ENCODE measurements at places on chromosomes 5 and 9.

- no peak for DNase-seq
These were observed 231.3 kb downstream of the RFK start for GRCh38 chr9:76162751-76163500.

- DNase-seq, result no peak
These were observed 69.3 kb downstream of the CTSL start for GRCh38 chr9:87795178-87795577.

DNA sequence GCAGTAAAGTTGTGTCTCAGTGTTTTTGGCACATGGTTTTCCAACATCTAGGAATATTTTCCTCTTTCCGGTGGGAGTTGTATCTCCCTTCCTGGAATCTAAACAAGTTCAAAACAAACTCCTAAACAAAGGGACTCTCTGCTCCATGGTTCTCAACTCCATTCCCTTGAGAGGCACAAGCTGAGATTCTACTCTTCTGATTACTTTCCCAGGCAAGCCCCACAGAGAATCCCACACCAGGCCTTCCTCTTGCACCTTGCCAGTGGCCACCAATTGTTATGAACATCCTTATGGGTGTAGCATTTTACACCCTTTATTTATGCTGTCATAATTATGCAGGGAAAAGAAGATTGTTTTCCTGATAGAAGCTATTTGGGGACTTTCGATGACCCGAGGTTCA lies 25.8 kb upstream of the SH3TC2 start:
- DNase-seq, result no peak

DNA sequence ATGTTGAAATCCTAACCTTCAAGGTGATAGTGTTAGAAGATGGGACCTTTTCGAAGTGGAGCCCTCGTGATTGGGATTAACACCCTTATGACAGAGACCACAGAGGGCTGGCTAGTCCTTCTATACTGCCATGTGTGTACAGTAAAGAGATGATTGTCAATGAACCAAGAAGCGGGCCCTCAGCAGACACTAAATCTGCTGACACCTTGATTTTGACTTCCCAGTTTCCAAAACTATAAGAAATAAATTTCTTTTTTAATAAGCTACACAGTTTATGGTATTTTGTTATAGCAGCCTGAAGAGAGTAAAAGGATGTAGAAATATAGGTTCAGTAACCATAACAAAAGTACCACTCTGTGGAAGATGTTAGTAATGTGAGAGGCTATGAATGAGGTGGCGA lies 419.0 kb upstream of the NUDT12 start:
- DNase-seq, result no peak

DNA sequence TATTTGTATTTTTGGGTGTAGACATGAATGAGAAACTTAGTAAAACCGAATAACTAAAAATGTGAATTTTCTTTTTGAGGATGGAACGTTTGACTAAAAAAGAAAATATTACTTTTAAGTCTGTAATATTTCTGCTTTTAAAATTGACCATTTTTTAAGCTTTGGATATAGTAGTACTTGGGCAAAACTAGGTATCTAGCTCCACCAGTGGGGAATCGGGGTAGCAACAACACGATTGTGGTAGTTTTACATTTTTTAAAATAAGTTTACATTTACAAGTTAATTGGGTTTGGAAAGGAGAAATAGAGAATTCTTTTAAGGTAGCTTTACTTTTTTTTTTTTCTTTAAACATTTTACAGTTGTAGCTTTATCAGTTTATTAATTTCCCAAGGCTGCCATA lies 154.4 kb downstream of the MAN2A1 start:
- no peak for DNase-seq

GRCh38 chr5:88405783-88406182 lies 137.1 kb upstream of the TMEM161B start:
- no peak for DNase-seq

DNA sequence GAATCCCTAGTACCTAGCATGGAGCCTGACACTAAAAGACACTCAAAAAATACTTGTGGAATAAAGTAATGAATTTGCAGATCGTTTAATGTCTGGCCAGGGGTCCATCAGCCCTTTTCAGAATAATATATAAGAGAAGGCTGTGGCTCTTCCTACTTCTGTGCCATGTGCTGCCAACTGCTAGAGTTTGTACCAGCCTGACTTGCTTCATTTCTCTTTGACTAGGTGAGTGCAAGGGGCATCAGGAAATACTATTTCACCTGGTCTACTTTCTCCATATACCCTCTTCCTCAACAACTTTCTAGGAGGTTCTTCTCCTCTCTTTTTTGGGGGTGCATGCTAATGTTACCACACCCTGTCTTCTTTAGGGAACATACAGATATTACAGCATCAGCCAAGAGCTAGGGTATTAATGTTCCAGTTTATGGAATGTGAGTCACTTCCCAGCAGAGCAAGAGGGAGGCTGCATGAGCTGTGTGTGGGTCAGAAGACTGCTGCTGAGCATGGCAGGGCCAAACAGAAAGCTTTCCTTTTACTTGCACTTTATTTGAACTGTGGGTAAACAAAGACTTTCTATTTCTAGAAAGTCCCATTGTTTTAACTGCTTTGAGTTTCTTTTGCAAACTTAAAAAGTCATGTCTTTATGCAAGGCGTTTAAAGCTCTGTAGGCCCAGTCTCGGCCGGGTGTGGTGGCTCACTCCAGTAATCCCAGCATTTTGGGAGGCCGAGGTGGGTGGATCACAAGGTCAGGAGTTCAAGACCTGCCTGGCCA lies 158.9 kb downstream of the ADAMTSL1 start:
- no peak for DNase-seq

- no peak for DNase-seq
These were observed 221.7 kb downstream of the FSTL4 start for GRCh38 chr5:133390416-133391353.

DNA sequence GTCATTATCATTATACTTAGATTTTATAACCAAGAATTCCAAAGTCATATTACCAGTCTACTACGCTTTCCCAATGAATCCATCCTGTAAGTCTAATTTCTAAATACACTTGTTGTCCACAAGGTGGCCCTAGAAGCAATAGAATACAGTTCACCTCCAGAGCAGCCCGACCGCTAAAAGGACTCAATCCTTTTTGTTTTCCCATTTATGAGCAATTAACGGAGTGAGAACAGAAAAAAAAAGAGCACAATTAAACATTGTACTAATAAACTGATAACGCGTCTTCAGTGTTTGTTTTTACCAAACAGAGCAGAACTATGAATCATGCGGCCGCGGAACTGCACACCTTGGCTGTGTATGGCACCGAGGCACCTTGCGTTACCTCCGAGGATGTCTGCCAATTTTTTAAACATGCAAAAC lies 160.7 kb upstream of the DAPK1 start:
- peak; percentile 85 for DNase-seq

GRCh38 chr5:7941692-7942091 lies 72.7 kb downstream of the MTRR start:
- DNase-seq, result no peak

GRCh38 chr9:91296354-91296753 lies 65.4 kb downstream of the AUH start:
- no peak for DNase-seq

DNA sequence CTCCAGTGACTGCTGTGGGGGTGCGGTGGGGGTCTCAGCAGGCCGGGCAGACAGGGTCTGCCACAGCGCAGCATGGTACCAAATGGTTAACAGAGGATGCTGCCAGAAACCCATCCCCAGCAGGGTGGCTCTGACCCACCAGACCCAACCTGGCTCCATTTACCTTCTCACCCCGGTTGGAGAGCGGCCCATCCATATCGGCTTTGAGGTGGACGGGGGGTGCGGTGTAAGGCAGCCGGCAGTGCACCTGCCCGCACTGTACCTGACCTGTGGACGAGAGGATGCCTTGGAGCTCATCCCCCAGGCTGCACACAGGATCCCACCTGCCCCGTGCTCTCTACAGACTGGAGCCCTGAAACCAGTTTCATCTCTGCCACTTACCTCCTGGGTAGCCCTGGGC lies 19.3 kb downstream of the LHX6 start:
- no peak for DNase-seq

DNA sequence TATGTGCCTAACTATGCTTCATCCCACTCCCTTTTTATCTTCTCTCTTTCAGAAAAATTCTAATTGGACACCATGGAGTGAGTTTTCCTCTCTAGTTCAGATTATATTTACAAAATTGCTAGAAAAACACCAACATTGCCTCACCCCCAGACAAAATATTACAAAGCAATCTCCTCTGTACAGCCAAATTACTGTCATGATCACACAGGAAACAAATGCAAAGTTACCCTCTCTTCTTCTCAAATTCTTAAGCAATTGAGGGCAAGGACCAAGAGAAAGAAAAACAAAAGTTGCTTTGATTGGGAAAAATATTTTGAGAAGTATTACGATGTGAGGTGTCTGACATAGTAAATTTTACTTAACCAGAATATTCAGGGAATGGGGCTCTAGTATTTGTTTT lies 30.8 kb upstream of the ABCA1 start:
- peak; percentile 71 for DNase-seq

- peak; percentile 3 for DNase-seq
These were observed 3.3 kb upstream of the SLC25A46 start for GRCh38 chr5:110735556-110735955.

DNA sequence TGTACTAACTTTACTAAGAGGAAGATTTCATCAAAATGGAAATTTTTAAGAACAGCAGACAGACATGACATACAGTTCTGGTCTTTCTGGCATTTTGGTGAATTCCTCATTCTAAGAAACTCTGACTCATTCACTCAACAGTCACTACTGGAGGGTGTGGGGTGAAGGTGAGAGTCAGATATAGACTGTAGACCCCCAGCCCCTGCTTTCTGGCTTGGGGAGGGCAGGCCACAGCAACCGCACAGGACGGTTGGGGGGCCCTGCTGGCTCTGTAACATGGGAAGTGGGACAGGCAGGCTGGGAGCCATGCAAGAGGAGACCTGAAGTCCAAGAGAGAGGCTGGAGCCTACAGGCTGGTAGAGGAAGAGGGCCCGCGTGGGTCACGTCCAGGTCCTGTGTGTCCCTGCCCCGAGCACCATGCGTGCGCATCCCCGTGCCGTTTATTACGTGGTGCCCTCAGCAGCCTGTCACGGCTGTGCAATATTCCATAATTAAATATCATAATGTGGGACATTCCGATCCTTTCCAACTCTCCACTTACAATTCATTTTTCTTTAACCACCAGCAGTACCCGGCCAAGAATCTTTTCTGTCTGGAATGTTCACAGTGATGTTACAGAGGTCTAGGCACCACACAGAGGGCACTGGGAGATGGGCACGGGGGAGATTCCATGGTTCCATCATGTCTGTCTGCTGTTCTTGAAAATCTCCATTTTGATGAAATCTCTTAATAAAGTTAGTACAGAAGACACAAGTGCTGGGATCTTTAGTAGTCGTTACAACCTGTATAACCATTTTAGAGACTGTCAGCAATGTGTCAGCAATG lies 75.5 kb downstream of the SEMA4D start:
- DNase-seq, result peak; percentile 90

- no peak for DNase-seq
These were observed 163.6 kb upstream of the CDH6 start for GRCh38 chr5:31029925-31030324.

DNA sequence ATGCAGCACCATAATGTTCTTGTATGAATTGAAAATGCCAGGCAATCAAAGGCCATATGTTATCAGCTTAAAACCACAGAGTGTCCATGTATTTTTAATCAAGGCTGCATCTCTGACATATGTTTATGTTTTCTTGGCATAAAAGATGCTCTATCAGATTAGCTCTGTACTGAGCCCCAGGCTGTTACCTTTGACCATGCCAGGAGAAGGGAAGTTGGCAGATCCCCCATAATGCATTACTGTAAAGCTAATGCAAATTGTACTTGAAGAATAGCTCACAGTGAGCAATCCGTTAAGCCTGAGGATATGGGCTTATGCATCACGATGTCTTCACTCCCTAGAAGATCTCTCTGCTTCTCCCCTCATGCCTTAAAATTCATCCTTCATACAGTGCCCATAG lies 414.4 kb downstream of the BRINP1 start:
- no peak for DNase-seq

GRCh38 chr5:11128021-11128420 lies 367.0 kb upstream of the DAP start:
- DNase-seq, result no peak

DNA sequence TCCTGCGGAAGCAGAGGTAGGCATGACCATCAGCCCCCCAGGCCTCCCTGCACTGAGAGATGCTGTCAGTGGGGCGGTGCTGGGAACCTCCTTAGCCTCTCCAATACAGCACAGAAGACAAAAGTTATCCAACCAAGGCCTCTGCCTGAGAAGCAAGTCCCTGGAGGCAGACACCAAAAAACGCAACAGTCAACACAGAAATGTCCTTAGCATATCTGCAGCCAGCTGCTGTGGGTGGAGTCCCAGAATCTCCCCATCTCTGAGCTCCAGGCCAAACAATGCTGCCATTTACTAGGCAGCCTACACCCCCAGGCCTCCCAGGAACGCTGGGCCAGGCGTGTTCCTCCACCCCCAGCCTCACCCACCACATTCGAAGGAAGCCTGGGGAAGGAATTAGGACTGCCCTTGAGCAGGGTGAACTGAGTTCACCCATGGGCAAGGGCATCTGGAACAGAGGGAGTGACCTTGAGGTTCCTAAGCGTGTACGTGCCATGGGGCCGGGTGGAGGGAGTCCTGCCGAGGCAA lies 43.7 kb downstream of the STK10 start:
- no peak for DNase-seq

DNA sequence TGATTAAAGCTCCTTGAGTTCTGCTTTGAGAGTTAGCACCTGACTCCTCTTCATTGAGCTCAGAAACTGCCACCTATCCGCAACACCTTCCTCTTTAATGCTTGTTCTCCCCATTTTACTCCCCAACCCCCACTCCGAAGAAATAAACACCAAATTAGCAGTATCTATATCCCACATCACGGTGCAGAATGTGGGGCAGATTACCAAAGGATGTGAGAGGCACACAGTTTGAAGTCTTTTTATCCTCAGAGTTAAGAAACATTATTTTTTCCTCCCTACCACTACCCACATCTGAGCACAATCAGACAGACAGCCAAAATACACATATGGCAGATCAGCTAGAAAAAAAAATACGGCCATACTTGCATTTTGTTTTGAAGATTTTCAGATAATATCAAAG lies 26.1 kb upstream of the IL7R start:
- DNase-seq, result no peak

GRCh38 chr5:18687429-18687828 lies 1053.2 kb downstream of the TAF11L14 start:
- no peak for DNase-seq

- peak; percentile 11 for DNase-seq
These were observed 16.2 kb downstream of the ATPSCKMT start for GRCh38 chr5:10233505-10233904.

DNA sequence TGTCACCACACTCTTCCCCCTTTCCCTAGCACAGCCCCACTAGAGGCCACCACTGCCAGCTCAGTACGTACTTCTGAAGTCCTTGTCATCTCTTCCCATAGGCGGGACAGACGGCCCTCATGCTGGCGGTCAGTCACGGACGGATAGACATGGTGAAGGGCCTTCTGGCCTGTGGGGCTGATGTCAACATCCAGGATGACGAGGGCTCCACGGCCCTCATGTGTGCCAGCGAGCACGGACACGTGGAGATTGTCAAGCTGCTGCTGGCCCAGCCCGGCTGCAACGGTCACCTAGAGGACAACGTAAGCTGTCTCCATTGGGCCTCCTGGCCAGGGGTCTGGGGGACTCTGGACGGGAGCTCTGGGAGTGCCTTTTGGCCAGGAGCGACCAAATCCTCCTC lies 99.4 kb upstream of the DMRT1 start:
- no peak for DNase-seq
